Endothelial cell of umbilical vein (primary cell): ENCODE measurements at places on chromosomes 12 and 14. TPM values are rescaled to one million over a fixed set of nuclear protein-coding genes. Genes with fewer than 3 reads are reported as not detected.

Gene C12orf42
- total RNA-seq, result not detected in 2 replicates

Gene DCP1B
- total RNA-seq, result 10.6 and 11.2 TPM in 2 replicates

Gene TEX52
- total RNA-seq, result not detected in 2 replicates

Gene GALNT8
- 0.09 TPM in 1 of 2 replicates, not detected in the other for total RNA-seq

Gene MAP3K9
- 0.05 and 0.11 TPM in 2 replicates for total RNA-seq

GRCh38 chr12:789852-790563 is 37.6 kb downstream of the WNK1 start:
- no peak overlapping the region for H3K27ac ChIP-seq
- no peaks in the 10 kb centered on the region for H3K27me3 ChIP-seq
- peaks cover 47% of the 10 kb centered on the region for H3K4me1 ChIP-seq

DNA sequence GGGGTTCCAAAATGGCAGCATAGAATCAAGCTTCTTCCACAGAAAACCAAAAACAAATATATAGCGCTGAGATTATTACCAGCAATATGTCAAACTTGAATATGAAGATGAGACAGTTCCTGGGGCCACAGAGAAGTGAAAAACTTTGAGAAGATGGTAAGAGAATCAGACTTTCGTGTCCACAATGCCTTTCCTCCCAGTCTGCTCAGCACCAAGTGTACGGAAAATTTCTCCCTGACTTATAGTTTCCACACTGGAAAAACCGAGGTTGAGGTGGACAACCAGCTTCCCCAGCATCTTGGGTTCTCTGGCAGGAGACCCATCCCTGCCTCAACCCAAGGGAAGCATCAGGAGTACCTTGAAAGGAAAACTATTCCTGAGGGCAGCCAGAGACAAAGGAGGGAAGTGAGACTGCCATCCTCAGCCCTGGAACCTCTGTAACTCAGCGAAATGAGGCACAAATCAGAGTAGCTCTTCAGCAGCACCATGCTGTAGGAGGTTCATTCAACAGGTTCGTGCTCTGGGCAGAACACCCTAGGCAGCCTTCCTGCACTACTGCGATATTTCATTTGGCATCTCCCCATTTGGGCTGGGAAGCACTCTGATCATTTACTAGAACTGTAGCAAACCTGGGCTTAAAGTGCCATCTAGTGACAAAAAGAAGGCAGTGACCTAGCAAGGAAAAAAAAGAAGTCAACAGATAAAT is 52.4 kb upstream of the CAPRIN2 start:
- H3K27me3 ChIP-seq, result no peaks in the 10 kb centered on the region
- H3K4me1 ChIP-seq, result no peaks in the 10 kb centered on the region
- H3K27ac ChIP-seq, result no peak overlapping the region
- H3K4me3 ChIP-seq, result no peak overlapping the region

DNA sequence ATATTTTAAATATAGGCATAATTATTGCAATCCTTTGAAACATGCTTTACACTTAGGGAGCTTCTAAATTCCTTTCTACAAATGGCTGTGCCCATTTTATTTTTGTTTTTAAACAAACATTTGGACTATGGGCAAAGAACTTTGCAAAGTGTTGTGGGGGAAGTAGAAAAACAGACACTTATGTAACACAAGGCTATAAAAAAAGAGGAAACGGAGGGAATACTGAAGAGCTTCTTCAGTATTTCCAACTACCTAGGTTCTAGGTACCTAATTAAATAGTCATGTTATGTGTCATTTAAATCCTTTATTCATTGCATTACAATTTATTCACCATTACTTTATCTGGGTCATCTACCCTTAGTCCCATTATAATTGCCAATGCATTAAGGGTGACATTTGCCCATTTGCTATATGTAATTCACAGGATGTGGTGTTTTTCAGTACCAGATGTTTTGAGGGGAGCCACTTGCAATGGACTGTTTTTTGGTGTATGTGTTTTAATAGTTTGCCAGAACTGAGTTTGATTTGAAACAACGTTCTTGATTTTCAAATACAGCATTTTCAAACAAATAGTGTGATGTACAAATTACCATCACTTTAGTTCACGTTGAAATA is 1.5 kb upstream of the MSRB3 start:
- no peak overlapping the region for H3K4me3 ChIP-seq
- H3K27me3 ChIP-seq, result no peaks in the 10 kb centered on the region
- peaks cover 24% of the 10 kb centered on the region for H3K4me1 ChIP-seq
- DNase-seq, result no peak

GRCh38 chr12:105945880-105946279 is 192.9 kb downstream of the NUAK1 start:
- no peaks in the 10 kb centered on the region for H3K36me3 ChIP-seq
- H3K27ac ChIP-seq, result no peak overlapping the region
- H3K27me3 ChIP-seq, result no peaks in the 10 kb centered on the region
- no peak for DNase-seq
- no peaks in the 10 kb centered on the region for H3K4me1 ChIP-seq

GRCh38 chr12:46579474-46579873 is 206.9 kb upstream of the SLC38A2 start:
- no peak overlapping the region for H3K4me3 ChIP-seq
- H3K27ac ChIP-seq, result no peak overlapping the region
- H3K27me3 ChIP-seq, result no peaks in the 10 kb centered on the region
- no peaks in the 10 kb centered on the region for H3K4me1 ChIP-seq

DNA sequence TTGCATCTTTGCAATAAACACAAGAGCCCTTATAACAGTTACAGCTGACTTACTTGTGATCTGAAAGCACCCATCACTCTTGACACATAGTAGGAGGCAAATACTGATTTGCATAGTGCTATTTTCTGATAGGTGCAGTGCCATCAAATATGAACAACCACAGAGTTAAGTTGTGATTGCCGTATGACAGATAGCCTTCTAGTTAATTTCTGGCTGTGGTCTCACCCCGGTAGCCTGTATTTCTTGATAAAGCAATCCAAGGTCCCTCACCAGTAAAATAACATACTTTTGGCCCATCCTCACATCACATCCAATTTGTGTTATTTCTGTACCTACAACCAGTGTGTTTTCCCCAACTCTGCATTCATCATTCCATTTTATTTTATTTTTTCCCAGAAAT is 23.3 kb upstream of the STYK1 start:
- no peaks in the 10 kb centered on the region for H3K27me3 ChIP-seq
- no peaks in the 10 kb centered on the region for H3K4me1 ChIP-seq
- peaks cover 33% of the 10 kb centered on the region for H3K36me3 ChIP-seq
- no peak for DNase-seq
- no peak overlapping the region for H3K4me3 ChIP-seq

- no peaks in the 10 kb centered on the region for H3K36me3 ChIP-seq
- H3K4me3 ChIP-seq, result no peak overlapping the region
Observed at GRCh38 chr14:41749429-41749828, 142.8 kb downstream of the LRFN5 start.

DNA sequence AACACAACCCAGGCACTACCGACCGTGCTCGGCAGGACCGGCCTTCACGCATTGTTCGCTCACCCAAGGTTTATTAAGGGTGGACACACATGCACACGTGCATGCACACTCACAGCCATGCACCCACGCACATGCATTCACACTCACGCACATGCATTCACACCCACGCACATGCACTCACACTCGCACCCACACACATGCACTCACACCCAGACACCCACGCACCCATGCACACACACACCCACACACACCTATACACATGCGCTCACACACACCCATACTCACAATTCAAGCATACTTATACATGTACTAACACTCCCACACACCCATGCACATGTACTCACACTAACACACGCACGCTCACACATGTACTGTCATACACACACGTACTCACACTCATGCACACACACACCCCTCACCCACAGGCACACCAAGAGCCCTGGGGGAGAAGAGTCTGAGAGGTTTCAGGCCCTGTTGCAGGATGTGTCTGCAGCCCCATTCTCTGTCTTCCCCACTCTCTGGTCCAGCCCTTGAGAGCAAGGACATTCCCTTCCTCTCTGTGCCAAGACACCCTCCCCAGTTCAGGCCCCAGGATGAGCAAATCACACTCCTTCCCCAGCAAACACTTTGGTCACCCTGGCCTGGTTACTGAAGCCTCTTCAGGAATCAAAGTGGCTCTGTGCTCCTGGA is 49.4 kb upstream of the BCL11B start:
- no peaks in the 10 kb centered on the region for H3K36me3 ChIP-seq
- DNase-seq, result no peak
- H3K4me1 ChIP-seq, result no peaks in the 10 kb centered on the region
- no peak overlapping the region for H3K27ac ChIP-seq

DNA sequence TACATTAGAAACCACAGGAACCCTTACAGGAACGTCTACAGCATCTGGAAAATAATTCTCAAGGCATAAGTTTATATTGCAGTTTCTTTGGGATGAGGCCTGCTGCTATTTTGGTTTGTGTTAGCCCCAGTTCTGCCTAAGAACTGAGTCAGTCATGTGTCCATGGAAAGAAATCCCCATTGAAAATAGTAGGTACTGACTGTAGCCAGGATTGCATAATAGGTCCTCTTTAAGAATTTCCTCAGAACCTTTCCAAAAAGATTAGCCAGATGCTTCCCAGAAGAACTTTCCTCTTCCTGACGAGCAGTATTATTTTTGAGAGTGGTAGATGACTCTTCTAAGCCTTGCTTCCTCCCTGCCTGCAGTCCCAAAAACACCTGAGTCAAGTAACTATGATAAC is 52.6 kb downstream of the RASSF8 start:
- peaks cover 22% of the 10 kb centered on the region for H3K4me1 ChIP-seq
- no peaks in the 10 kb centered on the region for H3K36me3 ChIP-seq
- DNase-seq, result no peak
- peak overlapping the region; percentile 45 for H3K27ac ChIP-seq

DNA sequence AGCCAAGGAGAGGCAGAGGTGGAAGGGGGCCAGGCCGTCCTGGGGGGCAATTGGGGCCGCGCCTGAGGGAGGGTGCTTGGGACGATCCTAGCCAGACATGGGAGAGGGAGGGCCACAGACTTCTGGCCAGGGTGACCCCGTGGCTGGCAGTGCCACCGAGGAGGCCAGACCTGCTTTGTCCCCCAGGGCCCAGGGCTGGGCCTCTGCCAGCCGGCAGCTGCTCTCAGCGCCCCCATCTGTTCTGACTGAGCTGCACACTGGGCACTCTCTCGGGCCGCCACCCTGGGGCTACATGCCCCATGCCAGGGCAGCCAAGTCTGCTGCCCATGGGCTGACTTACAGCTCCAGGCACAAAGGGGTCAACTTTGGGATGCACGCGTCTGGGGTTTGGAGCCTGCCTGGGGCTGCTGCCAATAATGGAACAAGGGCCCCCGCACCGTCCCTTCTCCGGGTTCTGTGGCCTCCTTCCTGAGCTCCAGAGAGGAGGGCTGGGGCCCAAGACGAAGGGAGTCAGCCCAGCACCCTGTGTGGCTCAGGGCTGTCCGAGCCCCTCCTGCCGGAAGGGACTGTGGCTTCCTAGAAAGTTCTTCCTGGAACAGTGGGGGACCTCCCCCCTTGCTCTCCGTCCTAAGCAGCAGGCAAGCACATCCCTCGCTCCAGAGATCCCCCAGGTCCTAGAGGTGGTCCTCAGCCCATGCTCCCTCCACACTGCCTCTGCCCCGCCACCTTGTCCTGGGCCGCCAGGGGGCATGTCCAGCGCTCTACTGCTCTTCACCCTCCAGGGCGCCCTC is 1.1 kb downstream of the ADSS1 start:
- no peak for DNase-seq
- no peak overlapping the region for H3K4me3 ChIP-seq
- peaks cover 5% of the 10 kb centered on the region for H3K4me1 ChIP-seq
- no peak overlapping the region for H3K27ac ChIP-seq
- no peaks in the 10 kb centered on the region for H3K27me3 ChIP-seq

DNA sequence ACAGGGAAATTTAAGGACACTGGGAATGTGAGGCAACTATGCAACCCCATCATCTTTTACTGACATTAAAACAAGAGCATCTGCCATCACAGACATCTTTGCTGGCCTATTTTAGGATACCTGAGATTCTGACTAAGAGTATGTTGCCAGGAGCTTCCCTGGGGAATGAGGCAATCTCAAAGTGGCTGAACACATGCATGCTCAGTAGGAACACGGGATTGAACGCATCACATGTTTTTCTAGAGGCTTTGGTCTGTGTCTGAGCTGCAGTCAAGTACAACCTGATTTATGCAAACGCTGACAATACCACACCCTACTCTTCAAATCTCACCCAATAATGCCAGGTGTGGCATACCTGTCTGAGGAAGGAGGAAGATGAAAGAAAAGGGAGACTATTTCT is 416.5 kb downstream of the NELL2 start:
- no peaks in the 10 kb centered on the region for H3K4me1 ChIP-seq
- no peaks in the 10 kb centered on the region for H3K27me3 ChIP-seq
- DNase-seq, result no peak

DNA sequence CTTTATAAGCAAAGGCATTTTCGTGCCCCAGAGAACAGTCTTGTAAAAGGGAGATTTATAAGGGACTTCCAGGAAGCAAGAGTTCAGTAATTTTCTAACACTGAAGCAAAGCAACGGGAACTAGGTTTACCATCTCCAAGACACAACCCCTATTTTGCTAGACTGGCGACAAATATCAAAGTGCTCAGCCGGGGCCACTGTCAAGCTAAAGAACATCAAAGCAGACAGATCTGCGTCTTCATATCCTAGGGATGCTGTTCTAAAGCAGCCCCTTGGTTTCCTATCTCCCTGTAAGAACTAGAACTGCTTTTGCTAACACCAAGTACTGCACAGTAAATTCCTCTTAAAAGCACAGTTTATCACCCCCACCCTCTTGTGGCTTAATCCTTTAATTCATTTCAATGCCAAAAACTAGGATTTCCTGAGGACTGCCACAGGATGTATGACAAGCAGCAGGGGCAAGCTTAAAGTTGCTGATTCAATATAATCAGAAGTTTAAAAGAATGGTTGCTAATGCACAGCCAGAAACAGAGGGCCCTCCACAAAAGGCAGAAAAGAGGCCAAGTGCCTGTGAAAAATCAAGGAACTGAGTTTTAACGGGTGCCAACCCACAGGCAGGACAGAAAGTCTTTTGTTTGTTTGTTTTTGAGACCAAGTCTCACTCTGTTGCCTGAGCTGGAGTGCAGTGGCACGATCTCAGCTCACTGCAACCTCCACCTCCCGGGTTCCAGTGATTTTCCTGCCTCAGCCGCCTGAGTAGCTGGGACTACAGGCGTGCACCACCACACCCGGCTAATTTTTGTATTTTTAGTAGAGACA is 44.0 kb upstream of the ISM2 start:
- DNase-seq, result peak; percentile 91
- peaks cover 3% of the 10 kb centered on the region for H3K36me3 ChIP-seq
- peak overlapping the region; percentile 47 for H3K4me3 ChIP-seq
- H3K27ac ChIP-seq, result peak overlapping the region; percentile 79
- H3K4me1 ChIP-seq, result peaks cover 34% of the 10 kb centered on the region
- H3K27me3 ChIP-seq, result no peaks in the 10 kb centered on the region

GRCh38 chr12:4285070-4285469 is 11.5 kb downstream of the CCND2 start:
- no peak for DNase-seq
- no peak overlapping the region for H3K4me3 ChIP-seq
- no peaks in the 10 kb centered on the region for H3K4me1 ChIP-seq
- no peak overlapping the region for H3K27ac ChIP-seq
